ENCODE measurements at places on chromosomes 3 and 15.

DNA sequence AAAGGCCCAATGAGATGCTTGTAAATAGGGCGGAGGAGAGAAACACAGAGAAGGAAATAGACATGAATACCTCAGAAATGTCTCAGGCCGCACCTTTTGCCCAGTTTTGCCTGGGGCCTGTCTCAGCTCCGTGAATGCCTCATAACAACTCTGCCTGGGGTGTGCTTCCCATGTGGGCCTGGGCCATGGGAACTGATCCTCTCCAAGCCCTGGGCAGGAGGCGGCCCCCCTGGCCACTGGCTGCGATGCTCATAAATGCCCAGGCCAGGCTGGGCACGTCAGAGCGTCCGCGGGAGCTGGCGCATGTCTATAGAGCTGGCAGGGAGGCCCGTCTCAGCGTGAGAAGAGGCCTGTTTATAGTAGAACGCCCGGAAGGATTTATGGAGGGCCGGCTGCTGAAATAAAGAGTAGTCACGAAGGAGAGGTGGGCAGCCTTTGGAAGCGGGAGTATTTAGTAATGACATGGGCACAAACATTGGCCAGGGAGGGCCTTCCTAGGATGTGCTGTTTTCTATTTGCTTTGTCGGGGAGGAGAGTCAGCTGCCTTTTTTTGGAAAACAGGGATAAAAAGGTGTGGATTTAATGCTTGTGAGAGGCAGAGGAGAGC is 85.9 kb upstream of the IGF1R start:
- H3K4me3 ChIP-seq: no peak overlapping the region
- DNase-seq: peak; percentile 21
- H3K27me3 ChIP-seq: peaks cover 19% of the 10 kb centered on the region
- H3K4me1 ChIP-seq: peaks cover 12% of the 10 kb centered on the region
- H3K36me3 ChIP-seq: no peaks in the 10 kb centered on the region

DNA sequence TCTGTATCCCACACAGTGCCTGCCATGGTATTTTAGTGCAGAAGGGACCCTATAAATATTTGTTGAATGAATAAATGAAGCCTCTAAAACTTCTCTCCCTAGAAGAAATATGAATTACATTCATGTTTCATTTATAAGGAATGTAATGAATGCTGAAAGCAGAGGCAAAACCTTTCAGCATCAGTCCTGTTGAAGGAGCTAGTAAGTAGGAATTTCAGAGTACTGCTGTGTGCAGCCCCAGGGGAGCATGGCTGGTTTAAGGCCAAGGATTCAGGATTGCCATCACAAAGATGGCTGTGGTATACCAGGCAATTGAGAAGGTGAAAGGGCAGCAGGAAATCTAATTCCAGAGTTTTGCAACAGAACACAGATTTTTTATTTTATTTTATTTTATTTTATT is 1131.4 kb downstream of the IGSF11 start:
- H3K36me3 ChIP-seq: no peaks in the 10 kb centered on the region
- DNase-seq: no peak
- H3K4me3 ChIP-seq: no peak overlapping the region
- no peaks in the 10 kb centered on the region for H3K27me3 ChIP-seq
- no peaks in the 10 kb centered on the region for H3K4me1 ChIP-seq

DNA sequence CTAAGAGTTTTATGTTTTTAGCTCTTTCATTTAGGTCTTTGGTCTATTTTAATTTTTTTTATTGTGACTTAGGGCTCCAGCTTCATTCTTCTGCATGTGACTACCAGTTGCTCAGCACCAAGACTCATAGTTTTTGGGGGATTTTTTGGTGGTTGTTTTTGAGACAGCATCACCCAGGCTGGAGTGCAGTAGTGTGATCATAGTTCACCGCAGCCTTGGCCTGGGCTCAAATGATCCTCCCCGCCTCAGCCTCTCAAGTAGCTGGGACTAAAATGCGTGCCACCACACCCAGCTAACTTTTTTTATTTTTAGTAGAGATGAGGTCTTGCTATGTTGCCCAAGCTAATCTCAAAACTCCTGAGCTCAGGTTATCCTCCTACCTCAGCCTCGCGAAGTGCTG is 19.4 kb downstream of the CDV3 start:
- H3K4me1 ChIP-seq: no peaks in the 10 kb centered on the region
- DNase-seq: no peak
- no peak overlapping the region for H3K27ac ChIP-seq
- H3K36me3 ChIP-seq: peaks cover 27% of the 10 kb centered on the region
- no peaks in the 10 kb centered on the region for H3K27me3 ChIP-seq

- no peak overlapping the region for H3K27ac ChIP-seq
- peaks cover 6% of the 10 kb centered on the region for H3K27me3 ChIP-seq
- H3K4me1 ChIP-seq: peaks cover 89% of the 10 kb centered on the region
- H3K4me3 ChIP-seq: no peak overlapping the region
Observed at GRCh38 chr15:77529394-77530159, 103.1 kb downstream of the LINGO1 start.

- peaks cover 11% of the 10 kb centered on the region for H3K4me1 ChIP-seq
- H3K27ac ChIP-seq: no peak overlapping the region
- H3K4me3 ChIP-seq: no peak overlapping the region
- no peaks in the 10 kb centered on the region for H3K36me3 ChIP-seq
- H3K27me3 ChIP-seq: peaks cover 50% of the 10 kb centered on the region
Observed at GRCh38 chr15:42375941-42376340, 16.6 kb downstream of the CAPN3 start.

- H3K4me3 ChIP-seq: no peak overlapping the region
- H3K27me3 ChIP-seq: no peaks in the 10 kb centered on the region
- no peaks in the 10 kb centered on the region for H3K4me1 ChIP-seq
- no peak overlapping the region for H3K27ac ChIP-seq
- no peak for DNase-seq
Observed at GRCh38 chr3:30756218-30756617, 138.2 kb downstream of the GADL1 start.

All from nephron progenitor cell (in vitro differentiated cells).